ENCODE measurements at places on chromosomes 11 and 22.
A peak's percentile ranks its signal among the peaks of the same experiment; 100 is the strongest.

- no peak for DNase-seq
These were observed 6.2 kb downstream of the POGLUT3 start for GRCh38 chr11:108491936-108492335.

DNA sequence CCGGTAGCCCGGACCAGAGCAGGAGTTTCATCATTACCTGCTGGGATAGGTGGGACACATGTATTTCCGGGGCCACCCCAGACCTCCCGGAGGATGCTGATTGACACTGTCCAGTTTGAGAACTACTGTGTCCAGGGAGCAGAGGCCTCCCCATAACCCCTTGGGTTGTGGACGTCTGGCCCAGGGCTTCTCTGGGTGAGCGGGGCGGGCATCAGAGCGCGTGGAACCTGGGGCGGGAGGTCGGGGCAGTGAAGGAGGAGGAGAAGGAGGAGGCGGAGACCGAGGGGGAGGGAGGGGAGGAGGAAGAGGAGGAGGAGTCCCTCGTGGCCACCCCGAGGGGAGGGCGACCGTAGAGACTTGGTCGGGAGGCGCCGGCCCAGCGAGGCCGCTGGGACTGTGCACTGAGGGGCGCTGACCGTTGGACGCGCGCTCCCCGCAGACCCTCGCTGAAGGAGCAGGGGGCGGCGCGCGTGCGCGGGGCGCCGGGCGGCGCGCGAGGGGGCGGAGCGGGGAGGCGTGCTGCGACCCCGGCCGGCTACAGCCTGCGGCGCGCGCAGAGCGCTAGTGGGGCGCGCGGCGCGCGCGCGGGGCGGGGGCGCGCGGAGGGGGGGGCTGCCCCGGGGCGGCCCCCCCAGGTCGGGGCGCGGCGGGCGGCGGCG, at the start of gene GRK3:
Gene GRK3, plus strand, starts transcription at position 356 of the 659 bp plus-strand sequence. CDS start 366 bp downstream, outside the sequence.
- peak; percentile 15 for DNase-seq

DNA sequence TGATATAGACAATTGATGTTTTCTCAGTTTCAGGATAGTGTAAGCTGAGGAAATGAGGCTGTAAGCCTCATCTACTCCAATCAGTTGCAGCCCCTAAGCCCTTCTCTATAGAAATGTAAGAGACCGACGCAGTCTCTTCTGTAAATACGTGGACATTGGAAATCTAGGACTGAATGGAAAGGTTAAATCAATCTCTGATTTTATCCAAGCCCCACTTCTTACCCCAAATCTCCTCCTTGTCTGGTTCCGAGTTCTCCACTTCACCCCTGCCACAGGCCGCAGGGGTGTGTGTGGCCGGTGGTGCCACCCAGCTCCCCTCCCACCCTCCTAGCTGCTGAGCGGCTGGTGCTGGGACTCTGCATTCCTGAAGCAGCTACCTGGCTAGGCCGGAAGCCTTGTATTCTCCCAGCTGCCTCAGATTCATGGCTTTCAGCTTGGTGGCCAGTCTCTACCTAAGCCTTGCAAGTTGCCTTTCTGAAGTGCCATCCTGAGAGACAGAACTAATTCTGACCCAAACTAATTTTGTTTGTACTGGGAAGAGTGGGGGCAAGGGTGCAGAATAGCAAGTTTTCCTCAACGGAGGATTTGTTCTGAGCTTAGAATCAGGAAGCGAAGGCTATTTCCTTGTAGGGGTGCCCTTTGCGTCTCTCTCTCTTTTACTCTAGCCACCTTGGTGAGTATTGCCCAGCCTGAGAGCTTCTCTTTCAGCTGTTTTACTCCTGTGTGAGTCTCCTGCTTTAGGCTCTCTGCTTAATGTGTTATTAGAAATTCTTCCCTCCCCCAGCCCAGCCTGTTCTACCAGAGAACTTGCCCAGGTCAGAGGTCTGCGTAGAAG, 749 bp downstream of the VWA5A start:
- DNase-seq: no peak

GRCh38 chr22:22753526-22754267, 109.3 kb downstream of the GGTLC2 start:
- DNase-seq: peak; percentile 38

DNA sequence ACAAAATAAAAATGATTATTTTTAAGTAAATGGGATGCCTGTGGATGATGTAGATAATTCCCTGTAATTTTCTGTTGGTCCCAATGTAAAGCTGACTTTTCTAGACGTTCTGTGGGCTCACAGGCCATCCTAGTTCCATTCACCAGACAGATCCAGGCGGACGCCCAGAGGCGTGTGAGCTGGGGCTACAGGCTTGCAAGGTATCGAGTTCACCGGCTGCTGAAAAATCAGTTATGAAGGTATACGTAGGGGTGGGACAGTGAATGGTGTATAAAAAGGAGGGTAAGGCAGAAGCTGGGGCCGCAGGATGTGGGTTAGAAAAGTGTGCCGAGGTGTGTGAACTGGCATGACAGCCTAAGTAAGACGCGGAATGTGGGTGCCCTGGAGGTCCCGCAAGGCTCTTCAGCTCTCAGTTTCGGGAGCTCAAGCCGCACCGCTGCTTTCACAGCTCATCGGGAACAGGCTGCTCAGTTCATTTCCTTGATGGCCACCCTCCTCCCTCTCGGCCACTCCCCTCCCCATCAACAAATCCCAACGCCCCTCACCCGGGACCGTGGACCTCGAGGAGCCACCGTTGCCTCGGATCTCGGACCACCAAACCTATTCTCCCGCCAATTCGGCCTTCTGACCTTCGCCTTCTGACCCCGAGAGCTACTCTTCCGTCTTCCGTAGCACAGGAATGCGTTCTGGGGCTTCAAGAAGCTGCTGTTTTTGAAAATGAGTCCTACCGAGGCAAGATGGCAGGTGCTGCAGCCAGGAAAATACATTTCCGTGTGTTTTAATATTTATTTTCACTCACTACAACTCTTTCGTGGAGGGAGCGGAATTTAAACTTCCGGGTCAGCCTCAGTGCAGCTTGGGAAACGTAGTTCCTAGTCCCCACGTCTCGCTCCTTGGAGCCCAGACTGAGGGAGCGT, at the start of gene XNDC1N:
Gene XNDC1N, minus strand, starts transcription at position 775 of the 917 bp plus-strand sequence. CDS start 5,241 bp downstream, outside the sequence.
- DNase-seq: peak; percentile 90

GRCh38 chr11:86476109-86476861, 101.6 kb downstream of the CCDC81 start:
- DNase-seq: no peak

GRCh38 chr11:32109138-32109537, 18.3 kb downstream of the RCN1 start:
- DNase-seq: no peak

GRCh38 chr11:64148917-64149617, 16.8 kb downstream of the MACROD1 start:
- no peak for DNase-seq

- DNase-seq: no peak
These were observed 11.0 kb downstream of the TANGO2 start for GRCh38 chr22:20031732-20032406.

- peak; percentile 90 for DNase-seq
These were observed 11.1 kb downstream of the TXN2 start for GRCh38 chr22:36470162-36470993.

DNA sequence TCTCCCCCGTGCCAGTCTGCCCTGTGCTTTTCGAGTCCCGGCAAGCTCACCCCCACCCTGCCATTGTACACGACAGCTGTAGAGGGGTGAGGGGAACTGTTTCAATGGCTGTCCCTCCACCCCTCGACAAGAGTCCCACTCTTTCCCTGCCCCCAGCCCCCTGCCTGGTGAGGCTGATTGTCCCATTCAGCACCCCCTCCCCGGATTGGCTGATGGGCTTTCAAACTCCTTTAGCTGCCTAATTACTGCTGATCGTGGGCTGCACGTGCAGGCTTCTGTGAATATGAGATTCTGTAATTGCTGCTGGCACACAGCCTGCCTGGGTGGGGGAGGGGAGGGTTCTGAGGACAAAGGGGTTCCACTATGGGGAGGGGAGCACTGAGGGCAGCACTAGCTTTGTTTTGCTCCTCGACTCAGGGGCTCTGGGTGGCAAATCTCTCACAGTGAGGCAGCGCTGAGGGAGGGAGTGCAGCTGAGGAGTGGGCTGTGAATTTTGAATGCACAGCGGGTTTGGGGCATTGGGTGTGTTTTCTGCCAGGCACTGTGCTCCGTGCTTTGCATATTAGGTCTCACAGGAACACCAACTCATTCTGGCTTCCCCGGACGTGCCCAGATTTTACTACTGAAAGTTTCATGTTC, 42.6 kb upstream of the ACCSL start:
- DNase-seq: no peak

DNA sequence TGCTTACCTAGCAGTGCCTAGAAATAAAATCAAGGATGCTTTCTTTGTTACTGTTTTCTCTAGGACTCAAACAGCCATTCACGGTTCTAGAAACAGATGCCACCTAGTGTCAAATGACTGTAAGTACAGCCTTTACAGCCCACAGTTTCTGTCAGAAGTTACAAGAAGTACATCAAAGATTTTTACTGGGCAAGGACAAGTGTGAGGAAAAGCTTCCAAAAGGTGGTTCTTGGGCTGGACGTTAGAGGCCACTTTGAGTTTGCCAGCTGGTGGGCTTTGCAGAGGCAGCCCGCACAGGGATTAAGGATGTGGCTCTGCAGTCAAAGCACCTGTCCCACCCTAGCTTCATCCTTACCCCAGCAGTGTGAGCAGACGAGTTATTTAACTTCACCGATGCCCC, 6.9 kb downstream of the KMT5B start:
- DNase-seq: peak; percentile 74

- no peak for DNase-seq
These were observed 61.8 kb upstream of the ALX4 start for GRCh38 chr11:44371706-44372105.

- peak; percentile 43 for DNase-seq
These were observed 31.0 kb upstream of the HMOX1 start for GRCh38 chr22:35349704-35350538.

DNA sequence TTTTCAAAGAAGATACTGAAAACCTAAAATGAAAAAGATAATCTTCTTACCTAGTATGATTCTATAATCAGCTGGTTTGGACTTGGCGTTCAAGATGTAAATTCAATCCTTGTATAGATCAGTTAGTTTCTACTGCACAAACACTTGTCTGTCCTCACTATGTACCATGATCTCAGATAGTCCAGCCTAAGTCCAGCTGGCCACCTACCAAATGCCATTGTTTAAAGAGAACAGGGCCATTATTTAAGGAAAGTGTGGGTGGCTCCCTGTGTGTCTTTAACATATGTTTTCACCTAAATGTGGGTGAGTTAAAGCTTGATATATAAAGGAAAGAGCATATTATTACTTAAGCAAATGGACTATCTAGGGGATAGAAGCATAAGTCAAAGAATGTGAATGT, 38.6 kb downstream of the BLID start:
- DNase-seq: no peak

DNA sequence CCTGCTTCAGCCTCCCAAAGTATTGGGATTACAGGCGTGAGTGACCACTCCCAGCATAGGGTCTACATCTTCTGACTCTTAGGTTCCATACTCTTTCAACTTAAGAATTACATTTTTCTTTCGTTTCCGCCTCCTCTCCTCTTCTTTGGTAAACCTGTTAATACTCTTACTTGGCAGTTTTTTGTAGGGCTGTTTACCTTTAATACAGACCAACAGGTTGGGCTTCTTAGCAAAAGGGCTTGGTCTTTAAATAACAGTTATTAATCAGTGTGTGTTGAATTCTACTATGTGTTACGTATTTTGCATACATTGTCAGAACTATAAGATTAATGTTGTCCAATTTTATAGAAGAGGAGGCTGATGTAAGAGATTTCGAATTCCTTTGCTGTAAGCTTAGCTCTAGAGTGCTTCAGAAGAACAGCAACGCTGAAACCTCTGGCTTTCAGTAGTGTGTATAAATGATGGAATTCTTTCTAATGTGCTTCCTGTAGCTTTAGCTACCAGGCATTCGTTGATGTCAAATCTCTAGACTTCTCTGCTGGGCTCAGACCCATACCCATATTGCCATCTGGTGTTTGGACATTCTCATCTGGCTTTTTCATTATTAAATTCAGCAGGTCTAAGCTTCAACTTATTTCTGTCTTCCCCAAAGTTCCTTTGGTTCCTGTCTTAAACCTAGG, 3.1 kb downstream of the FDX1 start:
- peak; percentile 55 for DNase-seq

DNA sequence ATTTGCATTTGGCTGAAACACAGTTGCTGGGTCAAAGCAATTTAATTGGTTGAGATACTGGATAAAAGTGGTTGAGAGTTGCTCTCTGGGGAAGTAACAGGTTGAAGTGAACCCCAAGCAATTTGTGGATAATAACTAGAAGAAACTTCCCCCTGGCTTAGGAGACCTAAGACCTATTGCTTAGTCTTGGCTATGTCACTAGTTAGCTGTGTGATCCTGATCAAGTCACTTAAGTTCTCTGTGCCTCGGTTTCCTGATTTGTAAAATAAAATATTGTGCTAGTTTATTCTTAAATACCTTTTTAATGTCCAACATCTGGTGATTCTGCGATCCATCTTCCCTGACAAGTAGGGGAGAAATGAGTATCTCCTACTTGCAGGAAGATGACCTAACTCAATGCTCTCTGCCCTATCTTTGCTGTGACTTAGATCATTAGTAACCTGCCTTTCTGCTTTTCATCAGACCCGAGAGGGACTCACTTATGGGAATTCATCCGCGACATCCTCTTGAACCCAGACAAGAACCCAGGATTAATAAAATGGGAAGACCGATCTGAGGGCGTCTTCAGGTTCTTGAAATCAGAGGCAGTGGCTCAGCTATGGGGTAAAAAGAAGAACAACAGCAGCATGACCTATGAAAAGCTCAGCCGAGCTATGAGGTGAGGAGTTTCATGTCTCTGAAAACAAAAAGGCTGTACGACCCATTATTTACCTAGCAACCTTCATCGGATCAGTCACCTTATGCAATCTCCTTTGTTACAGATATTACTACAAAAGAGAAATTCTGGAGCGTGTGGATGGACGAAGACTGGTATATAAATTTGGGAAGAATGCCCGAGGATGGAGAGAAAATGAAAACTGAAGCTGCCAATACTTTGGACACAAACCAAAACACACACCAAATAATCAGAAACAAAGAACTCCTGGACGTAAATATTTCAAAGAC, 37.5 kb downstream of the EHF start:
- no peak for DNase-seq

- DNase-seq: no peak
These were observed 192.4 kb upstream of the API5 start for GRCh38 chr11:43119275-43119970.

- no peak for DNase-seq
These were observed 14.7 kb downstream of the KCNQ1OT1 start for GRCh38 chr11:2685051-2685450.

- no peak for DNase-seq
These were observed 60.0 kb downstream of the BARX2 start for GRCh38 chr11:129435499-129436245.
